ENCODE measurements at places on chromosomes 1 and 21.

DNA sequence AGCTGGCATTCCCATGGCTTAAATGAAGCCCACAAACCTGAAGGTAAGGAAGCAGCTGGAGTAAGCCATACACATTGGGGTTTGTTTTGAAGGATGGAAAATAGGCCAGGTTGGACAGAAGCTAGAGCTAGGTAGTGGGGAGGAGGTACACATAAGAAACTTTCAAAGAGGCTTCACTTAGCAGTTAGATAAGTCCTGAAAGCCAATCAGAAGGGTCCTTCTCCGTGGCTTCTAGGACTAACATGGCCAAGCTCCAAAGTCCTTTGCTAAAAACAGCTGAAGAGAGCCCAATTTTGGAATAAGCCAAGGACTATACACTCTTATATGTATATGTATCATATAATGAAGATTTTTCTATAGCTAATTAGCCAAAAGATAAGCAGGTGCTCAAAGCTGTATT lies 1.8 kb downstream of the EYA3 start:
- no peak for DNase-seq

- DNase-seq, result no peak
Measured at GRCh38 chr21:35852820-35853219, 207.5 kb downstream of the SETD4 start.

DNA sequence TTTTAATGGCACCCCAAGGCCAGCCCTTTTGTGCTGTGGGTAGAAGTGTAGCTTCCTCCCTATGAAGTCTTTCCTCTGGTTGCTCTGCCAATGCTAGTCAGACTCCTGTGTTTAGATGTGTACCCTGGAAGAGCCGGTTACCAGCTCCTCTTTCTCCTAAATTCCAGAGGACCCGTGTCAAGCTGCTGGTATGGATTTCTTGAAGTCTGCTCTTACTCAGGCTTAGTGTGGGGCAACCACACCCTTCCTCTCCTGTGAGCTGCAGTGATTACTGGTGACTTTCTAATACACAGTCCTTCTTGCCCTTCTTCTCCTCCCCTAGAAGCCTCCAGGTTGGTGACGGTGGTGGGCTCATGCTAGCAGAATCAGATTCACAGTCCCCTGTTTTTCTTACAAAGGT lies 74.1 kb upstream of the AKT3 start:
- no peak for DNase-seq

DNA sequence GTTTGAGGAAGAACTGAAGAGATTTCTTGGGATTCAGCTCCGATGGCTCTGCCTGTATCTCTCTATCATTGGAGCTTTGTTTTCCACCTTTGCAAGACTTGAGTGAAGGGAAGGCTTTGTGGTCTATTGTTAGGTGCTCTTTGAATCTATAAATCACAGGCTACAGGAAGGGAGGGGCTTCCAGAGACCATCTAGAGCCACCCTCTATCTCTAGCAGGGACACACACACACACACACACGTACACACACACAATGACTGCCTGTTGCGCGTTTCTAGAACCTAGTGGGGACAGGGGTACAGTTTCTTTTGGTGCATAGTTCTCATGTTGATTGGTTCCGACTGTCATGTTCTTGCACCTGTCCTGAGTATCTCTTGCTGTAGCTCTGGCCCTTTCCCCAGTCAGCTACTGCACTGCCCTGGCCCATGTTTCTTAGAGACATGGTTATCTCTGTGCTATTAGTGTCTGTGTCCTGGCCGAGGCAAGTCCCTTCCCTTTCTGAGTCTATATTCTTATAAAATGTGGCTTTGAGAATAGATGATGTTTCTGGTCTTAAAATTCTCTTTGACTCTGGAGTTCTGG lies 60.7 kb downstream of the MAN1C1 start:
- DNase-seq, result no peak

GRCh38 chr1:42484382-42484781 lies 21.3 kb downstream of the CCDC30 start:
- no peak for DNase-seq

- no peak for DNase-seq
Measured at GRCh38 chr1:117036018-117036461, 24.1 kb upstream of the TTF2 start.

DNA sequence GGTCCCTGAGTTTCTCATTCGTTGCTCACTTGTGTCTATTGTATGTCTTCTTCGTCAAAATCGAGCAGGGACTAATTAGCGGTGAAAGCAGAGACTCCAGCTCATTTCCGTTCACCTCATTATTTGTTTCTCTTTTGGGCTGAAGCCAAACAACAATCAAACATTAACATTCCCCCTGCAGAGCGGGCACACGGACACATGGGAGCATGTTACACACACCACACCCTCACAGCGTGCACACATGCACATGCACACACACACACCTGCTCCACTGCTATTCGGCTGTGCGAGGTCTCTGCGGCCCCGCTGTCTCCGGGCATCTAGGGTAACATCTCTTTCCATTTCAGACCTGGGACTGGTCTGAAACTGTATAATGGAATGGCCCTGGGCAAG lies 58.5 kb upstream of the LRRC8D start:
- DNase-seq, result no peak

DNA sequence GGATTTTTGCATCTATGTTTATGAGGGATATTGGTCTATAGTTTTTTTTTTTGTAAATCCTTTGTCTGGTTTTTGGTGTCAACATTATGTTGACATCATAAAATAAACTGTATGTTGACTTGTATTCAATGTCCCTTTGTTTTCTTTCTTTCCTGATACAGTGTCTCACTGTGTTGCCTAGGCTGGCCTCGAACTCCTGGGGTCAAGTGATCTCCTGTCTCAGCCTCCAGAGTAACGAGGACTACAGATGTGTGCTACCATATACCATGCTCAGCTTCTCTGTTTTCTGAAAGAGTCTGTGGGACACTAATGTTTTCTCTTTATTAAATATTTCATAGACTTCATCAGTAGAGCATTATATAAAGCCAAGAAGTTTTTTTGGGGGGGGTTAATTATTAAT lies 18.3 kb downstream of the MAN1C1 start:
- no peak for DNase-seq

DNA sequence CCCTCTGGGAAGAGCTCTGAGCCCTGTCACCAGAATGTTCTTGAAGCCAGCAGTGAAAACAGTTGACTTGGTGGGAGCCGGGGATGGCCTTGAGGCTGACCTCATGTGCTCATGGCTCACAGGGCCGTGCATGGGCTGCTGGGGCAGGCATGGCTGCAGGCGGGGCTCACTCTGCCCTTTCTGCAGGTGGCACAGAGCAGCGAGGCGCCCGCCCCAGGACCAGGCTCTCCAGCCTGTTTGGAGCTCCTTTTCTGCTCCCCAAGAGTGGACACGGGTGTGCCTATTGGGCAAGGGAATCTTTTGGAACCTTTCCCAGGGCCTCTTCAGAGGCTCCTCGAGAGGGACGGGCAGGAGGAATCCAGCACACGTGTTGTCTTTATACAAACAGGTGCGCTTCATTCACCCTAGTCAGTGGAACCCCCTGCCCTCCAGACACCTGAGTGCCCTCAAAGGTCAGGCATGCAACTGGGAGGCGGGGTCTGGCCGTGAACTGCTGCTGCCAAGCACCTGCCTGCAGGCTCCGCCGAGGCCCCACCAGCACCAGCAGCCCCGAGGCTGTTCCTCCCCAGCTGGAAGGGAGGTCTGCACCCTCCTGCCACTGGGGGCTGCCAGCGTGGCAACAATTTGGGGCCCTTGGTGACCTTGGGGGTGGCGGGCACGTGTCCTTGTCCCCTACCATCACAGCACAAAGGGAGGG lies 2.6 kb upstream of the TTC34 start:
- no peak for DNase-seq

Measured in stimulated activated CD8-positive, alpha-beta memory T cell treated with anti-CD3 and anti-CD28 coated beads, Interleukin-15, amount 100 ng/mL, for 1 hour (primary cell).